ENCODE measurements at places on chromosomes 1 and 21.
A peak's percentile ranks its signal among the peaks of the same experiment; 100 is the strongest.

DNA sequence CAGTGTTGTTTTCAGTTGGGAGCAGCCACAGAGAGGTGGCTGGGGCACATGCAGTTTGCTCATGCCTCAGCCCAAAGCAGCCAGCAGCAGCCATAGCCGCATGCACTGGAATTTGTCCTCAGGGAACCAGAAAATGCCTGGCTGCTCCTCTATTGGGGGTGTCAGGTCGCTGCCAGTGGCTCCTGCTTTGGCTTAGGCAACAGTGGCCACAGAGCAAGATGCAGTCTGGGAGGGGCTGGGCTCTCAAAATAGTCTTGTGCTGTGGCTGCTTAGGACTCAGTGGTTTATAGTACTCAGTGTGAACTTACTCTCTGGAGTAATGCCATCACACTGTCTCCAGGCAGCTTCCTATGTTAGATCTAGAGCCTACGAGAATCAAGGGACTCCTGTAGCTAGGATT, 25.0 kb downstream of the CD55 start:
- no peak for DNase-seq

DNA sequence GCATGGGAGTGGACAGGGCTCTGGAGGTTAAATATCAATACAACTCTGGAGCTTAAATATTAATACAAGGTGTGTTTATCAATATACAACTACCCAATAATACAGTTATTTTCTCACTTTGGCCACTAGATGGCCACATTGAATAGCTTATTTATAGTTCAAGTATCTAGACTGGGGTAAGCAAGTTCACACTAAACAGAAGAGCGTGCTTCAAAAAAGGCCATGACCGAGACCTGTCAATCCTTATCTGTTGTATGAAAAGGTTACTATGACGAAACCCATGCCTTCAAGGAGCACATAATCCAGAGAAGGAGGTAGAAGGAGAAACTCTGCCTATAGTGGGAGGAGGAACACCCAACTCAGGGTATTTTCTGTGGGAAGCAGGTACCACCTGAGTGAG, 29.1 kb downstream of the CHML start:
- peak; percentile 22 for DNase-seq

- DNase-seq: no peak
Observed at GRCh38 chr1:26598890-26599289, 69.3 kb downstream of the RPS6KA1 start.

GRCh38 chr1:41259221-41259620, 17.1 kb upstream of the SCMH1 start:
- DNase-seq: no peak

- DNase-seq: no peak
Observed at GRCh38 chr1:52424231-52424636, 19.8 kb downstream of the PRPF38A start.

DNA sequence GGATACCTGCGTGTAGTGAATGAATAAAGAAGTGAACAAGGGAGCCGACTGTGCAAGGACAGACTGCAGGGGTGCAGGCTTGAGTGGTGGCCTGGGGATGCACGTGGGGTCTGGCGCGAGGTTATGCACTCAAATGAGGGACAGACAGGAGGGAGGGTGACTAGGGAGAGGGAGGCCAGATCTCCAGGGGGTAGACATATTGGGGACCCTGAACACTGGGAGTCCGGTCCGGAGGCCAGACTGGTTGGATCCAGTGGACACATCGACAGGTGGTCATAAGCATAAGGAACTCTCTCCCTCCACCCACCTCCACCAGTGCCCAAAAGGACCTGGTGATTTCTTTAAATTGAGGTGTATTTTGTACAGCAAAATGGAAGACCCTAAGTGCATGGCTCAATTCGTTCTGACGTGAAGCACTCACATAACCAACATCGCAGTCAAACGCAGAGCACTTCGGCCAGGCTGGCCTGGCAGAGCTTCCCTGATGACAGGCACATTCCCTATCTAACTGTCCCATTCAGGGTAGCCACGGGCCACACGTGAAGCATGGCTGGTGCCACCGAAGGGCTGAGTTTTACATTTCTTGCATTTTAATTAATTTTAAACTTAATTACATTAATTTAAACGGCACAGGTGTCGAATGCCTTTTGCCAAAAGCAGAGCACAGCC, 14.0 kb downstream of the WNT3A start:
- DNase-seq: no peak

DNA sequence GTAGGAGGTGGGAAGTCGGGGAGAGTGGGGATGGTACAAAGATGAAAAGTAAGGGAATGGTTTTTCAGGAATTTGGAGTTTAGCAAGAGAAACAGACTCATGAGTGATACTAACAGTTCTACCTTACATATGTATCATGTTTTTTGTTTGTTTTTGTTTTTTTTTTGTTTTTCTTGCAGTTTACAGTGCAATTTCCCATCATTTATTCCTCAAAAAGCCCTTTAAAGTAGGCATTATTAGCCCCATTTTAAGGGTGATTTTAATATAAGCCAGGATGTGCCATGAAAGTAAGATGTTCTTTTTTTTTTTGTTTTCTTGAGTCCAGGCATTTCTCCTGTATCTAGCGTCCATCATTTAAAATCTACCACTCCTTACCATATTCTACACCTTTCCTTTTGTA, 13.8 kb upstream of the TRIM45 start:
- no peak for DNase-seq

DNA sequence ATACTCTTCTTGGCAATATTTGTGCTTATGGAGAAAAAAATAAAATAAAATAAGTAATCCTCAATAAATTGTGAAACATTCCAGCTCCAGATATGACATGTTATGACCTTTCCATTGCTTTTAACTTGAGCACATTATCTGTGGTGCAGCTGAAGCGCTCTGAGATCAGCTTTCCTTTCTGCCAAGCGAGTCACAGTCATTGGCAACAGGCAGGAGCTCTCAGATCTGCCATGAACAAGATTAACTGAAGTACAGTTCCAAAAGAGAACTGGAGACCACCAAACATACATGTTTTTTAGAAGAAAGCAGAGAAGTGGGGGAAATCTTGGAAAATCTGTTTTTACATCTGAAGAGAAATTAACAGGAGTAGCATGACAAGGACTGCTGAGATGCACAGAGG, 89.2 kb upstream of the DSCAM start:
- no peak for DNase-seq

DNA sequence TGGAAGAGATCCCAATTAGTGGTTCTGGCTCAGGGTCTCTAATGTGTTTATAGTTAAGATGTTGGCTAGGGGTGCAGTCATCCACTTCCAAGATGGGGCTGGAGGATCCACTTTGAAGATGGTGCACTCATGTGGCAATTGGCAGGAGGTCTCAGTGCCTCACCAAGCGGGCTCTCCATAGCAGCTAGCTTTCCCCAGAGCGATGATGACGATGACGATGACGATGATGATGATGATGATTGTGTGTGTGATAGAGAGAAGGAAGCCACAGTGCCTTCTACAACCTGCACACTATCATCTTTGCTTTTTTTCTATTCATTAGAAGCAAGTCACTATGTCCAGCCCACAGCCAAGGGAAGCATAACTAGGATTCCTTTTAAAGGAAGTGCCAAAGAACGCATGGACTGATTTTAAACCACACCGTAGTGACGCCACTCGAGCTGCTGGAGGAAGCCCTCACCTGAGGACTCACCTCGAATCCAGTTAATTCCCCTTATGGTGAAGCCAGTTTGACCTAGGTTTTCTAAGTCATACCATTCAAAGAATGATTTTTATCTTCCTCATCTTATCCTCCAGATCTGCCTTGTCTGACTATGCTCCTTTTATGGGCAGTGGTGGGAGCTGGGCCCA, 49.4 kb downstream of the SRRM1 start:
- no peak for DNase-seq

GRCh38 chr1:213273546-213273945, 222.5 kb downstream of the RPS6KC1 start:
- DNase-seq: no peak

- DNase-seq: no peak
Observed at GRCh38 chr1:71796006-71796405, 486.3 kb downstream of the NEGR1 start.

- no peak for DNase-seq
Observed at GRCh38 chr21:41052820-41053555, 115.0 kb upstream of the BACE2 start.

DNA sequence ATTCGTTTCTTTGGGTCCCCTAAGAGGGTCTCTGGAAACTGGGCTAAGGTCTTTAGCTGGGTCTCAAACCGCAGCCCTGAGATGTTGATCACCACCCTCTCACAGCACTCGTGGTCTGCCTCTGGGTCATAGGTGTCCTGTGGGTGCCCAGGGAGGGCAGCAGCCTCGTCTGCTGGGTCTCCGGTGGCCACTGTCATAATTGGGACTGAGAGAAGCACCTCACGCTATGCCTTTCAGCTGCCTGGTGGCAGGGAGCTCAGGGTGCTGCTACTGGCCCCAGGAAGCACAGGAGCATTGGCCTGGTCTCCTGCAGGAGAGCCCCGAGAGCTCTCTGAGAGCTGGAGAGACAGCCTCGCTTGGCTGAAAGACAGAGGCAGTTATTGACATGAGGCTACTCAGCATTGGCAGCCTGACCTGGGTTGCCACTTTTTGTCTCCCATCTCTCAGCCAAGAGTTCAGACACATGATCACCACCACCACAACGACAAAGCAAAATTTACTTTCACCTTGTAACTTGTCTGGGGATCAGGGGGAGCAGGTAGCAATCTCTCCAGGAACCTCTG, 1.5 kb downstream of the KCNA2 start:
- DNase-seq: no peak

GRCh38 chr1:25724966-25725365, 75.0 kb upstream of the SELENON start:
- no peak for DNase-seq

GRCh38 chr1:222792744-222793143, 22.1 kb upstream of the DISP1 start:
- DNase-seq: no peak

- DNase-seq: no peak
Observed at GRCh38 chr1:175218786-175219434, 26.3 kb upstream of the KIAA0040 start.

DNA sequence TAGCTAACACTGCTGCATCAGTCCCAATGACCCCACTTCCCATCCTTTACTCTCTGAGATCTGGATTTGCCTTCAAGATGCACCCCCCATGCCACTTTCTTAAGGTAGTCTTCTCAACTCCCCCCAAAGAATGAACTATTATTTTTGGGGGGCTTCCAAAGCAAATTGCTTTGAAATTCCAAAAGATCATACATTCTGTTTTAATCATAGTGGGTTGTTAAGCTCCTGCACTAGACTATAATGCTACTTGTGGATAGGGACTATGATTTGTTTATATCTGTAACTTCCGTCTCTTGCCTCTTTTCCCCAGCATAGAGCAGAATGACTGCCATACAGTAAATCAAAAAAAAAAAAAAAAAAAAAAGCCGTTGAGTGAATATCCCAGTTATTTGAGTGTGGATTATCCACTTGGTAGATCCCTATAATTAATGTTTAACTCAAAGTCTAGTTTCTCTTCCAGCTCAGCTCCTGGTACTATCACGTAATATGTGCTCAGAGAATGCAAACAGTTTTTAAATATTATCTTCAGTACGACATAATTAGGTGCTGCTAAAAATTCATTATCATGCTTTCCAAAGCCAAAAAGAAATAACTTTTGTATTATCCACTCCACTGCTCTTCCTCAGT, 26.9 kb downstream of the KIRREL1 start:
- DNase-seq: no peak

GRCh38 chr1:85612704-85613361, 32.3 kb downstream of the CCN1 start:
- no peak for DNase-seq

DNA sequence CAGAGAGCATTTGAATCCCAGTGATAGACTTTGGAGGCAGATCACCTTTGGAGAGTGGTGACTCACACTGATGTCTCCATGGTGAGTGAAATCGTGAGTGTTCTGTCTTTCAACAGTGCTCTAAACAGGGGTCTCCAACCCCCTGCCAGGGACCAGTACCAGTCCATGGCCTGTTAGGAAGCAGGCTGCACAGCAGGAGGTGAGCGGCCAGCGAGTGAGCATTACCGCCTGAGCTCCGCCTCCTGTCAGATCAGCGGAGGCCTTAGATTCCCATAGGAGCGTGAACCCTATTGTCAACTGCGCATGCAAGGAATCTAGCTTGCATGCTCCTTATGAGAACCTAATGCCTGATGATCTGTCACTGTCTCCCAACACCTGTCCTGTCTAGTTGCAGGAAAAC, 61.8 kb upstream of the B3GALNT2 start:
- no peak for DNase-seq

- no peak for DNase-seq
Observed at GRCh38 chr1:110266834-110267233, 56.7 kb downstream of the KCNC4 start.

DNA sequence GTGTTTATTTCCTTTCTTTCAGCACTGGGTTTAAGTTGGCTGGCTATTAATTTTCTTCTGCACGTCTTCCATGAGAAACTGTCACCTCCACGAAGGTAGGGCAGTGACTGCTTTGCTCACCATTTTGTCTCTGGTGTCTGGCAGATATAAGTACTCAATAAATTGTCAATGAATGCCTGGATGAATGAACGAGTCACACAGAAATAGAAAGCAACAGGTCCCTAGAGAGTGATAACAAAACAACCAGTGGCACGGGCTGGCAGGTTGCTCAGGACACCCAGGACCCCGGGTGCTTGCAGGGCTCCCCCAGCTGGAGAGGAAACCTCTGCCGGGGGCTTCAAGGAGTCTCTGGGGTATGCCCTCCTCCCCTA, 3.2 kb upstream of the MYOC start:
- DNase-seq: no peak

GRCh38 chr1:187237542-187237941, 408.8 kb downstream of the PLA2G4A start:
- DNase-seq: no peak

- no peak for DNase-seq
Observed at GRCh38 chr1:5798151-5798730, 194.0 kb downstream of the NPHP4 start.

DNA sequence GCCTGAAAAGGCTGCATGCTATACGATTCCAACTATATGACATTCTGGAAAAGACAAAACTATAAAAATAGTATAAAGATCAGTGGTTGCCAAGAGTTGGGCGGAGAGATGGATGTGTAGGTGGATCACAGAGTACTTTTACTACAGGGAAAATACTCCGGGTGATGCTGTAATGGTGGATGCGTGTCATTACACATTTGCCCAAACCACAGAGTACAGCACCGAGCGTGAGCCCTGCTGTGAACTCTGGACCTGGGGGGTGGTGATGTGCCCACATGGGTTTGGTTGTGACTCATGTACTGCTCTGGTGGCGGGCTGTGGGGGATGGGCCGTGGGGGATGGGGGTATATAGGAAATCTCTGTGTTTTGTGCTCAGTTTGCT, 162.7 kb upstream of the COL6A1 start:
- no peak for DNase-seq

- DNase-seq: no peak
Observed at GRCh38 chr1:226512076-226512728, 36.4 kb upstream of the STUM start.

GRCh38 chr21:28699596-28700259, 292.9 kb downstream of the LTN1 start:
- no peak for DNase-seq
